Right ventricle myocardium superior (tissue), 1 donor: ENCODE measurements at places on chromosomes 16 and 17. TPM values are rescaled to one million over a fixed set of nuclear protein-coding genes. Genes with fewer than 3 reads are reported as not detected.

- no peak for DNase-seq
These were observed 366.3 kb downstream of the WWOX start for GRCh38 chr16:78465730-78466129.

DNA sequence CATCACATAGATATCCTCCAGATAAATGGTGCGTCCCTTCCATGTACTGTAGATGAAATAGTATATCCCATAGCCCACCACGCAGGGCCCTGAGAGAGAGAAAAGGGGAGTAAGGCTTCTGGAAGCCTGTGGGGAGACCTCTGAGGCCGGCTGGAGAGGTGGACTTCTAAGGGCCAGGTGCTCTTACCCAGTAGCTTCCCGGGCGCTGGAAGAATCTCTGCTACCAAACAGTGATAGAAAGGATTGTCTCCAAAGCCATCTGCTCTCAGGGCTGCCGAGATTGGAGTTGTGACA is 718 bp downstream of the SAT2 start:
- DNase-seq: no peak

DNA sequence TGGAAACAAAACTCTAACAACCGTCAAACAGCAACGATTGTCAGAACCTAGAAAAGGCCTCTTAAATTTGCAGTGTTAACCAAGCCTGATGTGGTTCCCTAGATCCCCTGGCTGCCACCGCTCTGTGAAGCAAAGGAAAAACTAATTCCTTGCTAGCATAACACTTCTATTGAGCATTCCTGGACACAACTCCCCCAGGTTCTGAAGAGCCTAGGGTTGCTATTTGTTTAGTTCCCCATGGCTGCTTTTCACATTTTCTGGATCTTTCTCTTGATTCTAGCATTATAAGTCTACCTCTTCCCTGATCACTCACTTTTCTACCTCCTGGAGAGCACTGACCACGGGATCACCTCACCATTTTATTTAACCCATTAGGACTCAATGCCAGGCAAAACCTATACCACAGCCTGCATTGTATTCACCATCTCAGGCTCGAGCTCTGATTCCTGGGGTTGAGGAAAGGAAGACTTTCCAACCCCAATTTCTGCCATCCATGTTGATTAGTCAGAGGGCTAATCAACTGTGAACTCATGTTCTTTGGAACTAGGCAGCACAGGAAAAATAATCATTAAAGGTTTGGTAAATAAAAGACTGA is 692 bp upstream of the KCNJ16 start:
- DNase-seq: no peak

GRCh38 chr16:89969741-89970410 is 21.3 kb downstream of the DEF8 start:
- no peak for DNase-seq

KRTAP2-2 gene
- total RNA-seq: not detected

- DNase-seq: no peak
These were observed 145.4 kb downstream of the SOX9 start for GRCh38 chr17:72266112-72266775.

DNA sequence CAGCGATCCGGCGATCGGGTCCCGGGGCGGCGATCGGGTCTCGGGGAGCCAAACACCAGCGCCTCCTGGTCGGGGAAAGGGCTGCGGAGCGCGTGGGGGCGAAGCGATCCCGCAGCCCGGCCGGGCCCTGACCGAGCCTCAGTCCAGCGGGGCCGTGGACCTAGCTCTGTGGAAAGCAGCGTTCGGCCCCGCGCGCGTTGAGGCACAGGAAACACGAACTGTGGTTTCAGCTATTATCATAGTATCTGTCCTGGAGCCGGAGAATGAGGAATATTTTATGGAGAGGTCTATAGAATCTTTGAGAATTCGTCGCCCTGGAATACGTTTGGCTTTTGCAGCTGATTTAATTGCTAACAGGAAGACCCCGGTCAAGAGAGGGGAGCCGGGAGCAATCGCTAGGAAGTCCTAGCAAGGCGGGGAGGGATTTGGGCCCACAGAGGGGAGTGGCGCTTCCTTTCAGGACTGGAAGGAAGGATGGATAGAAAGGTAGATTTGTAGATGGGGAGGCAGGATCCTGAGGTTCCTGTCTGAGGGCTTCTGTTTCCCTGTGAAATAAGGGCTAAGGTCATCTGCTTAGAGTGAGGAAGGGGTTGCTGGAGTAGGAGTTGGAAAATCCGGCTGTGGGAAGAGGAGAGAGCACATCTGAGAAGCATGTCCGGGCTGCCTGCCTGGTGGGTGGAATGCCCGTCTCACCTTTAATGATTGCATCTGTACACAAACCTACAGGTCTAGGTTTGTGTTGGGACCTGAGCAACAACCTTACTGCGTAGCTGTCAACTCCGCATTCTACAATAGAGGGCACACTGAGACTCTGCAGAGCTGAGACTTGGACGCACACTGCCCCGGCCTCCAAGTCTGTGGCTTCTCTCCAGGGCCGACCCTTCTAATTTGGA is 770 bp downstream of the CCNF start:
- no peak for DNase-seq

DNA sequence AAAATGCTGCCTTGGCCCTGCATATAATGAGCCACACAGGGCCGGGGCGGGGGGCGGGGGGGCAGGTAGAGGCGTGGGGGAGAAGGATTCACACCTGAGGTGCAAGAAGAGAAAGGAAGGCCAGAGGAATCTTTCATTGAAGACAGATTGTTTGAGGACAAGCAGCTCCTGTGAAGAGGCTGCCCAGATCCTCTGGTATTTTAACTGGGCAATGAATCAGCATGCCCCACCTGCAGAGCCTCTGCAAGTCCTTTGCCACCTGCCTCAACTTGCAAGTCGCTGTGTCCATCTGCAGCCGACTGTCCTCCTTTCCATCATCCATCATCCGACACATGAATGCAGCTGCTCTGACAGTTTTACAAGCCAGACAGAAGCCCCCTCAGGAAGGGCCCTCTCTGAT is 1.2 kb upstream of the SOST start:
- DNase-seq: no peak

TMC6 gene
- total RNA-seq: 57.2 TPM

- DNase-seq: no peak
These were observed 49.9 kb upstream of the KIFC3 start for GRCh38 chr16:57852189-57852588.

DNA sequence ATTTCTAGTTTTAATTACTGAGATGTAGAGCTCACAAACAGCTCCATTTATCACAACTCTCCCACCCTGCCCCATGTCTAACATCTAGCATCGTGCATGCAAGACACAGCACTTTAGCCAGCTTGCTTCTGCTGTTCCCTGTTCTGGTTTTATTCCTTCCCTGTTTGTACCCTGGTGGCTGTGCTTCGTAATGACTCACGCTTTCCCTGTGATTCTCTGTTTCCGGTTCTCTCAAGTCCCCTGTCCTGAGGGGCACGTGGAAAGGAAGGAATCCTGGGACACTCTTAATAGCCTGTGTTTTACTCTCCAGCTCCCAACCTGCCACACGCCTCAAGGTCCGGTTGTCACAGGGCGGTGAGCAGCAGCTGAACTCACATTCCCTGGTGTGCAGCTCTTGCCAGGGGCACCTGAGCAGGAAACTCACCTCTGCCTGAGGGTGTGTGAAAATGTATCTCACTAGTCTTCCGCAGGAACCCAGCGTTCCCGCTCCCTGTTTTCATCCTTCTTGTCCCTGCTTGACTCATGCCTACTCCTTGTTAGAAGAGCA is 10.6 kb downstream of the SHISA6 start:
- no peak for DNase-seq

ESRP2 gene
- 0.73 TPM for total RNA-seq

SLC16A13 gene
- total RNA-seq: 1.6 TPM

TP53TG3F gene
- total RNA-seq: not detected
